A673 (cell line): ENCODE measurements at places on chromosomes 2 and 18.

GRCh38 chr2:31079665-31080064, 58.6 kb downstream of the GALNT14 start:
- DNase-seq: no peak

DNA sequence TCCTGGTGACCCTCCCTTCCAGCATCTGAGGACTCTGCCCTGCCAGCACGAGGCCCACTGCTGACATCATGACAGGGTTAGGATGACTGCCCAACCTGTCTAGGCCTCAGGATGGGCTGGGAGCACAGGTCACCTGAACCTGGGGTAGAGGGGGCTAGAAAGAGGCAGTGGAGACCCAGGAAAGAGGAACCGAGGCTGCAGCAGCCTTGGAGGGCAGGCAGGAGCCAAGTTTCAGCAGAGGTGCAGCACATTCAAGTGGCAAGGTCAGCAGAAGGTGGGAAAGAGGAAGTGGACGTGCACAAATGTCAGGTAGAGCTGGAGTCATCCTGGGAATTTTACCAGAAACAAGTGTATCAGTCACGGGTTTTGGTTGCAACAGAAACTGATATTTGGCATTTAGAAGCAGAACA, 13.6 kb upstream of the RAB10 start:
- no peak for DNase-seq

- DNase-seq: no peak
Measured at GRCh38 chr2:10772201-10772867, 40.3 kb downstream of the PDIA6 start.

DNA sequence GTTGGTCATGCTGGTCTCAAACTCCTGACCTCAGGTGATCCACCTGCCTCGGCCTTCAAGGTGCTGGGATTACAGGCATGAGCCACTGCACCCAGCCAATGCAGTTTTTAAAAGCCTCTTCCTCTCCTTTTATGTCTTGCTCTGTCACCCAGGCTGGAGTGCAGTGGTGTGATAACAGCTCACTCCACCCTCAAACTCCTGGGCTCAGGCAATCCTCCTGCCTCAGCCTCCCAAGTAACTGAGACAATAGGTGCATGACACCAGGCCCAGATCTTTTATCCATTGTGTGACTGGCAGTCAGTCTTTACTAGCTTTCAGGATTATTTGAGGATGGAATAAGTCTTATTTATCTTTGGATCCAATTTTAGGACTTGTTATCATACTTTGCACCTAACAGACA, 13.2 kb downstream of the KCTD18 start:
- DNase-seq: no peak

GRCh38 chr2:216960671-216961268, 100.9 kb upstream of the TNP1 start:
- DNase-seq: no peak

DNA sequence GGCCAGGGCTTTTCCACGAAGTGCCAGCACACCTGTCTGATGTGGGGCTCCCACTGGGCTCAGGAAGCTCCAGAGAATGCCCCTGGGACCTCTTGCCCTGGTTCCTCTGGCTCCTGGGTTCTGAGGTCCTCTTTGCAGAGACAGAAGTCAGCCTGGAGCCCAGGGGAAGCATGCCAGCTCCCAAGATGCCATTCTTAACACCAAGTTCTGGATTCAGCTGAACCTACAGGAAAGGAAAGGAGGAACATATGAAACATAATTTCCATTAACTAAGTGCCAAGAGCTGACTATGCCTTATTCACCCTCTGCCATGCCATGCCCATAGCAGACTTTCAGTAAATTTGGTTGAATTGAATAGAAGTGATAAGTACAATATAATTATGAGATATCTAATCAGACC, 21.9 kb downstream of the FAM124B start:
- DNase-seq: no peak

GRCh38 chr2:101608408-101609310, 88.8 kb upstream of the MAP4K4 start:
- peak; percentile 11 for DNase-seq

- DNase-seq: no peak
Measured at GRCh38 chr2:46471-47345, at the start of gene FAM110C. Gene FAM110C, minus strand, starts transcription at chr2:46505. Its CDS starts 120 bp downstream, at chr2:46385.

DNA sequence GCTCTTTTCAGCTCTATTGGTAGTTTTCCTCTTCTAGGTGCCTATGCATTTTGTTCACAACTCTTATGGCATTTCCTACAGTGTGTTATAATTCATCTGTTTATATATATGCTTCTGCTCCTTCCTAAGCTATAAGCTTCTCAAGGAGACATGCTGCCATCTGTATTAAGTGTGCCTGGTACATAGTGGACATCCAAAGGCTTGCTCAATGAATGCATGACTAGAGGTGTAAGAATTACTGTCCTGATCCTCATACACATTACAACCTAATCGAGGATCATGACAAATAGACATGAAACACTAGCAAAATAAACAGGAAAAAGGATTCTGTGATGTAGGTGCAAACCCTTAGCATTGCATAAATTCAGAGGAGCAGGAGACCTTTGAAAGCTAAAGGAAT, 50.2 kb downstream of the CDC42EP3 start:
- no peak for DNase-seq

GRCh38 chr2:120964819-120965218, 229.2 kb downstream of the GLI2 start:
- no peak for DNase-seq

- no peak for DNase-seq
Measured at GRCh38 chr2:143740431-143740830, 611.2 kb downstream of the ARHGAP15 start.

GRCh38 chr2:189350540-189351209, 90.6 kb upstream of the WDR75 start:
- no peak for DNase-seq

DNA sequence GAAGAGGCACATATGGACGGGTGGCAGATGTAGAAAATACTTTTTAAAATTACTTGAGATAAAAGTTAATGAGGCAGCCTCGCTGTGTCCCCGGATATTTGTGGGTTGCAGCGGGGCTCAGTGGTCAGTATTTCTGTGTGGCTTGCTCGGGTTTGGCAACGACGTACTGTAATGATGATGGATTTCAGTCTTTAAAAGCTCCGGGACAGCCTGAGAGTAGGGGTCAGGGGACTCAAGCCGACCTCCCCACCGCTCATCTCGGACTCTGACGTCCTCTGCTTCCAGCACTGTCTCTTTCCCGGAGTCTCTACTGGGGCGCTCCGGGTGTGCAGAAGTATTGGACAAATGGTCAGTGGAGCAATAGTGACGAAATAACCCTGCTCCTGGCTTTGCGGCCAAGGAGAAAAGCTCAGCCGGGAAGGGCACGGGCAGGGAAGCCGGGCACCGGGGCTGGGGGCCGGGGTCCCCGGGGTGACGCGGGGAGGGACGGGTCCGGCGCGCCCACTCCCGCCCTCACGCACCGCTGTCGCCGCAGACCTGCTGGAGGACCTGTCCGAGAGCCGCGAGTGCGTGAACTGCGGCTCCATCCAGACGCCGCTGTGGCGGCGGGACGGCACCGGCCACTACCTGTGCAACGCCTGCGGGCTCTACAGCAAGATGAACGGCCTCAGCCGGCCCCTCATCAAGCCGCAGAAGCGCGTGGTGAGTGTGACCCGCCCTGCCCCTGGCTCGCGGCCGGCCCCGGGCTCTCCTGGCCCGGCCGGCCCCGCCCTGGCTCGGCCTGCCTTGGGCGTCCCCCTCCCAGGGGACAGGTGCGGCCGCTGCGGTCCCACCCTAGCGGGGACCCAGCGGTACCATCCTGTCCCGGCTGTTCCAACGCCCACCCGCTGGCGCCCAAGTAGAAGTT, 7.3 kb downstream of the GATA6 start:
- no peak for DNase-seq

- DNase-seq: peak; percentile 81
Measured at GRCh38 chr18:65235966-65236624, 514.7 kb upstream of the CDH7 start.

DNA sequence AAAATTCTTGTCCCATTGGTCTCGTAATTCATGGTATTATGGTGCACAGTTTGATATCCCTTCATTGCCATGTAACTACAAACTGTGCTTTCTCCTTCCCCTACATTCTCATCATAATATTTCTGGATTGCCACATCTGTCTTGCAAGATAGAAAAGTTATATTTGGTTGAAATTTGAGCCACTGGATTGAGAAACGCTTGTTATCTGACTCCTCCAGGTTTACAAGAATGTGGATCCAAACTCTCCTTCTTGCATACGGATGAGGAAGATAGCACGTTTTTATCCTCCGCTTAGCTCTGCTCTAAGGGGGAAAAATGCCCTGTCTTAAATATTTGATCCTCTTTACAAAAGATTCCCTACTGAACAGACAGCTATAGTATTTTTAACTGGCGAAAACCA, 438.2 kb downstream of the TSN start:
- peak; percentile 68 for DNase-seq

- DNase-seq: no peak
Measured at GRCh38 chr18:74050807-74051206, 96.8 kb downstream of the FBXO15 start.

- no peak for DNase-seq
Measured at GRCh38 chr2:101362316-101362715, 25.0 kb downstream of the CREG2 start.

DNA sequence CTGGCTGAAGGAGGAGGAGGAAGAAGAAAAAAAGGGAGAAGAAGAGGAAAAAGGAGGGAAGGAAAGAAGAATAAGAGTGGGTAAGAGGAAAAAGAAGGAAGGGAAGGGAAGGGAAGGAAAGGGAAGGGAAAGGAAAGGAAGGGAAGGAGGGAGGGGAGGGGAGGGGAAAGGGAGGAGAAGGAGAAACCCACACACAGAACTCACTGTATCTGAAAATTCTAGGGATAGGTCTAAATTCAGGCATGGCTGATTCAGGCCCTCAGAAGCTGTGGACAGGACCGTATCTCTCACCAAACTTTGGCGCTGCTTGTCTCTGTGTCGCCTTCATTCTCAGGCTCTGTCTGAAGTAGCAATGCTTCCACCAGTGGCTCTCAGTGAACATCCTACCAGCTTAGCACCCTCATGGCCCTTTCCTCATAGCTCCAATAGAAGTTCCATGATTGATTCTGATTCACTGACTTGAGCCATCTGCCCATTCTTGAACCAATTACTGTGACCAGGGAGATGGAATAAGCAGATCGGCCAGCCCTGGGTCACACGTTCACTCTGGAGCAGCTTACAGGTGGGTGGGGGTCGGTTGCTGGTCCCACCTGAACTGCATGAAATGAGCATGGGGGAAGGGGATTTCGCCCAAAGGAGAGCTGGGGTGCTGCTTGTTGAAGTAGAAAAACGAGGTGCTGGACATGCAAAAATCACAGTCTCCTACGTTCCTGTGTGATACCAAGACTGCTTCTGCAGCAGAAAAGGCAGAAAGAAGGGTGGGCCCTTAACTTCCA, 59.7 kb downstream of the TTC32 start:
- no peak for DNase-seq

DNA sequence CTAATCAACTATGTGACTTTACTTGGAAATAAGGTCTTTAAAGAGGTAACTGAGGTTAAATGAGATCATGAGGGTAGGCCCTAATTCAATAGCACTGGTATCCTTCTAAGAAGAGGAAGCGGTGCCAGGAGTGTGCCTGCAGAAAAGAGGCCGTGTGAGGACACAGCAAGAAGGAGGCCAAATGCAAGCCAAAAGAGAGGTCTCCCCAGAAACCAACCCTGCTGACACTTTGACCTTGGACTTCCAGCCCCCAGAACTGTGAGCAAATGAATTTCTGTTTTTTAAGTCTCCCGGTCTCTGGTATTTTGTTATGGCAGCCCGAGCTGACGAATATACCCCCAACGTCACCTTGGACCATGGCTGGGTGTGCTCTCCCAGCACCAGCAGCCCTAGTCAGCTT, 257.5 kb upstream of the NCKAP5 start:
- no peak for DNase-seq

GRCh38 chr2:105397953-105398335, 907 bp downstream of the FHL2 start:
- DNase-seq: no peak

DNA sequence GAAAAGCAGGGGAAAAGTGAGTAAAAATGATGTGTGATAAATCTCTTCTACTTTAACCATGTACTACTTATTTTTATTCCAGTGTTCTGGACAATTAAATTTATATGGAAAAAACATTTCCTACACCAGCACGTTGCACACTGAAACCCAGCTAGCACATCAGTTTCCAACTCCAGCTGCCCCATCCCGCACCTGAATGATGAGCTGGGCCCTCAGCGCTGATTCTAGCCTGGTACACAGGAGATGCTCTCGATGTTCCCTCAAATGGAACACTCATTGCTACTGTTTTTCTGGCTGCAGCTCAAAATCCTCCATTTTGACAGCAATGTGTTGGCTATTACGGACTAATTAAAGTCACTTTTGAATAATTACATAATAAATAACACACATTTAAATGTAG, 783.1 kb upstream of the FSHR start:
- DNase-seq: no peak

DNA sequence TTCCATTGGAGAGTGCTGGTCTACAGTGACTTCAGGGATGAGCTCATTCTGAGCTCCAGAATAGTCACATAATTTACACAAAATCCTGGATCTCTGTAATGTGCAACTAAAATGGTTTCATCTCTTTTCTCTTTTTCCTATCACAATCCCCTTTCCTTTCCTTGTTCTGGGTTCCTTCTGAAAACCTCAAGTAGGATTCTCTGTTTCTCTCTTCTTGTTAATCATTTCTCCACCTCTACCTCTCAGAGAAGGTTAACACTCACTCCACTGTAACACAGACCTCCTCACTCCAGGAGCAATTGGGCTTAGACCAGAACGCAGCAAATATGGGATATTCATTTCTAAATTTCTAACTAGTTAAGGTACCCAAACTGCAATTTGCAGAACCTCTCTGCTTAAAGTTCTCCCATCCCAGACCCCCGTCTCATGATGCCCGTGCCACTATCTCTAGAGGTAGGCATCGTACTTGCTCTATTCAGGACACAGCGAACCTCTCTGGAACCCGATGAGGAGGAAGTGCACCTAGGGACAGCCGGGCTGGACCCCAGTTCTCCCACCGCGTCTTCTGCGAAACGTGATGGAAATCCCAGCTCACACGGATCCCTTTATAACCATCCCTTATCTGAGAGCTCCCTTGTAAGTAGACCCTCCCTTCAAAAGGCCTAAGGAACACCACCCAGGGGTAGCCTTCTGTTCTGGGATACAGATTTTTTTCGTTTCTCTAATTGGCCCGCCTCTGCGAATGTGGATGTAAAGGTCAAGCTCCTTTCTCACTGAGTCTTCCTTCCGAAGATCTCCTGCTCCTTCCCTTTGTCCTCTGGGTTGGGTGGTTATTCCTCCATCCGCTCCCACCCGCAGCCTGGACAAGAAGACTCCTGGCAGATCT, 1.3 kb downstream of the FOXI3 start:
- DNase-seq: no peak

DNA sequence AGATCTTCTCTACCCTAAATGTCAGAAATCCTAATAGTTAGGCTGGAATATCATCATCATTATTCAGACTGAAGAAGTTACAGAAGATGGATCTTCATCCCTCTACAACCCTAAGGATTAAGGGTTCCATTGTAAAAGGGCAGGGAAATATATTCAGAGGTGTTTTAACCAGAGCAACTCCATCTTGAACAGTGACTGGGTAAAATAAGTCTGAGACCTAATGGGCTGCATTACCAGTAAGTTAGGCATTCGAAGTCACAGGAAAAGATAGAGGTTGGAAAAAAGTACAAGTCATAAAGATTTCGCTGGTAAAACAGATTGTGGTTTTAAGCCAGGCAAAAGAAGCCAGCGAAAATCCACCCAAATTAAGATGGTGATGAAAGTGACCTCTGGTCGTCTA, 968.7 kb downstream of the CNTNAP5 start:
- DNase-seq: no peak
